Stimulated activated CD8-positive, alpha-beta memory T cell treated with anti-CD3 and anti-CD28 coated beads, Interleukin-4, amount 100 ng/mL, for 1 hour (primary cell): ENCODE measurements at places on chromosomes 7 and 10.

- DNase-seq = no peak
Measured at GRCh38 chr7:2984091-2984490, 59.6 kb downstream of the CARD11 start.

DNA sequence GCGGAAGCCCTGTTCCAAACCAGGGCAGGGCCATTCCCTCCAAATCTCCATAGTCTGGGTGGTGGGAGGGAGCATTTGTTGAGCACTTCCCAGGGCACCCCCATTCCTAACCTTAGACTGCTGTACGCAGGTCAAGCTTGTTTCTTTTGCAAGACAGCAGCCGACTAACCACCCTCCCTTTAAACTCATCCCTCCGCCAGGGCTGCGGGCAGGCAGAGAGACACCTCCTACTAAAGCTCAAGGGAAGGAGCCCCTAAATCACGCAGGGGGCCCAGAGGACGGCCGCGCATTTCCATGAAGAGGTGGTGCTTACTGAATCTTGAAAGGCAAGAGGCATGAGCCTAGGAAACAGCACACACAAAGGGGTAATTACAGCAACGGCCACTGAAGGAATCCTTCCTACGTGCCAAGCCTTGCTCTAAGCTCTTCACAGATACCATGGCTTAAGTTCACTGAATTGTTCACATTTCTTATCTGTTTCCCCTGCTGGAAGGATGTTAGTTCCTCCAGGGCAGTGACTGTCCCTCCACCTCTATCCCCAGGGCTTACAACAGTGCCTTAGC lies 90.0 kb downstream of the PROSER2 start:
- DNase-seq = no peak

GRCh38 chr7:116554436-116554835 lies 29.6 kb downstream of the CAV1 start:
- DNase-seq = no peak

DNA sequence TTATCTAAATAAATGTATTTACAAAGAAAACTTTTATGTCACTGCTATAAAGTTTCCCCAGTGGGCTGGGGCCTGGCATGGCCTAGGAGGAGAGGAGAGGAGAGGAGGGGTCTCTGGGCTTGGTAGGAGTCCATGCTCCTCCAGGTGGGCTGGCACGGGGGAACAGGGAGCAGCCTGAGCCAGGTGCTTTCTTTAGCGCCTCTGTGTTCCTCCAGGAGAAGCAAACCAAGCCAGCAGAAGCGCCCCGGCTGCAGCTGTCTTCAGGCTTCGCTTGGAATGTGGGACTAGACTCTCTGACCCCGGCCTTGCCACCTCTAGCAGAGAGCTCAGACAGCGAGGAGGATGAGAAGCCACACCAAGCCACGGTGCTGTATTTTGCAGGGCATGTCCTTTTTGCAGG lies 10.6 kb downstream of the CALHM2 start:
- no peak for DNase-seq

- no peak for DNase-seq
Measured at GRCh38 chr7:124843336-124843735, 77.7 kb upstream of the GPR37 start.

DNA sequence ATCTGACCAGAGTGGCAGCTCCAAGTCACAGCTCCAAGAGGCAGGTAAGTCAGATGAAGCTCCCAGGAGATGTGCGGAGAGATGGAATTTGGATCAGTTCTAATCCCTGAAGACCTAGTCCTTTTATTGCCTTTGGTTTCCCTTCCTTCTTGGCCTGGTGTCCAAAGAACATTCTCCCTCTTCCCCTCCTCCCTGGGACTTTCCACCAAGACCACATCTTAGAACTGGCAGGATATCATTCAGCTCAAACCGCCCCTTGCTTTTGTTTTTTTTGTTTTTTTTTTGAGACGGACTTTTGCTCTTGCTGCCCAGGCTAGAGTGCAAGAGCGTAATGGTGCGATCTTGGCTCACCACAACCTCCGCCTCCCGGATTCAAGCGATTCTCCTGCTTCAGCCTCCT lies 190.8 kb downstream of the GFRA1 start:
- DNase-seq = no peak

GRCh38 chr7:108459922-108460551 lies 3.8 kb upstream of the NRCAM start:
- DNase-seq = no peak

DNA sequence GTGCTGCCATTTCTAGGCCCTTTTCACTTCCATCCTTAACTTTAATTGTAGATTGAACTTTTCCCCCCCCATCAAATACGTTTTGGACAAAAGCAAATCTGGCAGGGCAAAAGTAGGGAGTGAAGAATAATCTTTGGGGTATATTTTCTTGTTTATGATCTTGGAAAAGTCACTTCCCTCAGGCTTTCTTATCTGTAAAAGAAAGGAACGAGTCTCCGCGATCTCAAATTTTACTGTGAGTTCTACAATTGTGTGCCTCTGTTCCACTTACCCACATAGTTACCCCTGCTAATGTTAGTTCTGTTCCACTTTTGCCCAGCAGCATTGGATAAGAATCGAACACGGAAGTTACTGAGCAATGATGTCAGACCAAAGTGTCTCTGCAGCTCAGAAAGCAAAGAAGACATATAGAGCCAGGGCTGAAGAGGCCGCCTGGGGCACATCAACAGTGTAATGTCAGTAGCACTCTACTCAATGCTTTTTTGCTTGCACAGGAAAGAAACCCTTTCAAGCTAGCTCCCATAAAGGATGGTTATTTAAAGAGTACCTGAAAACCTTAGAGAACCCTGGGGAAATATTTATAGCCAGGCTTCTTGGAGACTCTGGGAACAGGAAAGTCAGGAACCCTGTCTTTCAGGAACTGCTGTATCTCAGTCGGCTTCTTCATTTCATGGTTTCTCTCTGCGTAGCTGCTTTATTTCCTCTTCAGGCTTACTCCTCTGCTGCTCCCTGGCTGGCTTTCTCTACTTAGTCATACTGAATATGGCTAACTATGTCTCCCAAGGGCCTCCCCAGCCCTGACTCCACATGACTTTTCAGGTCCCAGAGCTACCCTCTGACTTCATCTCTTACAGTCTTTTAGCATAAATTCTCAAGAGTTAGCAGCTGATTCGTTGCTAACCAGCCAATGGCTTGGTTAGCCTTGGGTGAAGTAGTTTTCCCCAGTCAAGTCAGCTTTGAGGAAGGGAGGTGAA lies 123.7 kb upstream of the FAM3C start:
- DNase-seq = no peak

- DNase-seq = no peak
Measured at GRCh38 chr7:7790041-7790741, 71.8 kb upstream of the RPA3 start.

GRCh38 chr10:32210306-32211045 lies 136.5 kb downstream of the EPC1 start:
- DNase-seq = no peak

GRCh38 chr7:121153995-121154394 lies 165.5 kb downstream of the CPED1 start:
- DNase-seq = no peak

DNA sequence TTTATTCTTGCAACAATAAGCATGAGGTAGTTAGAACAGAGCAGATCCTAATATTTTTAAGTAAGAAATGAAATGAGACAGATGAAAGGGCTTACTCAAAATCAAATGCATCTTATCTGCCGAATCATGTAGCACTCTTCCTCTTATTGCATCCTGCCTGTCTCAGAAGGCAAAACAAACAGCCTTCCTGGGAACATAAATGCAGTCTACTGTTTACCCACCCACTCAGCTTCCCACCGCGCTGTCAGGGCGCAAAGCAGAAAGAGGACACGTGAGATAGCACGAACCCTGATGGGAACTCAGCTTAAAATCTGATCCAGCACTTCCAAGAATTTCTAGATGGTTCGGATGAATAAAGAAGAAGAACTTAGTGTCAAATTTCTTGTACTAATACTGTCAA lies 114.4 kb upstream of the CDK1 start:
- no peak for DNase-seq

GRCh38 chr7:139629392-139630082 lies 106.1 kb downstream of the CLEC2L start:
- DNase-seq = no peak

- no peak for DNase-seq
Measured at GRCh38 chr7:141609576-141609975, 58.4 kb downstream of the AGK start.

- DNase-seq = no peak
Measured at GRCh38 chr7:3134745-3135144, 91.1 kb upstream of the CARD11 start.

GRCh38 chr10:51422311-51423120 lies 276.9 kb downstream of the CSTF2T start:
- no peak for DNase-seq

DNA sequence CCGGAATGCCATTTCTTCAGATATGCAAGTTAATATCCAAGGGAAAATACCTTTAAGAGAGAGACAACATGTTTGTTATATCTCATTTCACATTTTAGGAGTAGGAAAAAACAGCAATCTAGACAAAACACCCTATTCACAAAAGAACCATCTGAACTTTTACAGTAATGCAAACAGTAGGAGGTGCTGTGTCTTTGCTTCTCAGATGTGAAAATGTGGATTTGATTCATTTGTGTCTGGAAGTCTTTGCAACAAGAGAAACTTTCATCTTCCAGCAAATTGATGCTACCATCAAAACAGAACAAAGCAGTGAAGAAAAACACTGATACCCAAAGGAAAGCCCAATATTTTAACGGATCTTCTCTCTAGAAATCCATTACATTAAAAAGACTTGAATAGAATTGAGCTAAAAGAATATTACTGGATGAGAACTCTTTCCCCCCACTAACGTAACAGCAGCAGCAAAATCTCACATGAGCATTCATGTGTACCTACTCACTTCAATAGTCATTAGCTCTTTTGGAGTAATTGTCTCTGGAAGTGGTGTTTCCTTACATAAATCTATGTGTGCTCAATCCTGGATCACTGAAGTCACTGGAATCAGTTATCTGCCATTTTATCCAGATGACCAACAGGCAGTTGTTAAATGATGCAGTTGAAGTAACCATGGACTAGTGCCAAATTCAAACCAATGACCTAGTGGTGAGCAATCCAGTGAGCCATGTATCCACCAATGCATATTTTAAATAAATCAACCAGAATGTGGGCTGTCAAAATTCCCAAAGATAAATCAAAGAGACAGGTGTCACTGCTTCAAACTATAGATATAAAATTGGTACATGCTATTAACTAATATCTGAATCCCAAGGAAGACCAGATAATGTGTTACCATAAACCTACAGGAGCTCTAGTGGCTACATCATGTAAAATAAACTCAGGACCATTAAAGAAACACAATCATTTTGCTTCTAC lies 1.8 kb downstream of the SEMA3C start:
- DNase-seq = no peak
